ENCODE measurements at places on chromosomes 16 and 17.
A peak's percentile ranks its signal among the peaks of the same experiment; 100 is the strongest.

DNA sequence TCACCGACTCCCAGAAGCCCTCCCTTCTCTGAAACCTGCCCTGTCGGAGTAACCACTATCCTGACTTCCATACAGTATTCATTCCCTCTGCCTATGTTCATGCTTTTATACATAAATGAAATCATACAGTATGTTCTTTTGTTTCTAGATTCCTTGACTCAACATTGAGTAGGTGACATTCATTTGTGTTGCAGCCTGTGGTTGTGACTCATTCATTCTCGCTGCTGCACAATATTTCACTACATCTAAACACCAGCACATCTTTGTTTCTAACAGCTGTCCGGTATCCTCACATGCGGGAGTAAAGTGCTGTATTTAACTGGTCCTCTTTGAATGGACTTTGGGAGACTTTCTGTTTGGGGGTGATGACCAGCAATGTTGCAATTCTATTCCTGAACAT is 135.0 kb upstream of the FOXF1 start:
- no peak for DNase-seq

GRCh38 chr16:27703545-27703944 is 153.6 kb downstream of the KATNIP start:
- DNase-seq, result no peak

GRCh38 chr16:77723108-77723514 is 797 bp downstream of the NUDT7 start:
- no peak for DNase-seq

GRCh38 chr16:88382491-88383400 is at the start of gene ZNF469:
Gene ZNF469, plus strand, starts transcription at chr16:88382959. Its CDS starts 44,512 bp downstream, at chr16:88427471.
- DNase-seq, result peak; percentile 47

- no peak for DNase-seq
Measured at GRCh38 chr17:34291721-34292348, 6.3 kb downstream of the CCL11 start.

DNA sequence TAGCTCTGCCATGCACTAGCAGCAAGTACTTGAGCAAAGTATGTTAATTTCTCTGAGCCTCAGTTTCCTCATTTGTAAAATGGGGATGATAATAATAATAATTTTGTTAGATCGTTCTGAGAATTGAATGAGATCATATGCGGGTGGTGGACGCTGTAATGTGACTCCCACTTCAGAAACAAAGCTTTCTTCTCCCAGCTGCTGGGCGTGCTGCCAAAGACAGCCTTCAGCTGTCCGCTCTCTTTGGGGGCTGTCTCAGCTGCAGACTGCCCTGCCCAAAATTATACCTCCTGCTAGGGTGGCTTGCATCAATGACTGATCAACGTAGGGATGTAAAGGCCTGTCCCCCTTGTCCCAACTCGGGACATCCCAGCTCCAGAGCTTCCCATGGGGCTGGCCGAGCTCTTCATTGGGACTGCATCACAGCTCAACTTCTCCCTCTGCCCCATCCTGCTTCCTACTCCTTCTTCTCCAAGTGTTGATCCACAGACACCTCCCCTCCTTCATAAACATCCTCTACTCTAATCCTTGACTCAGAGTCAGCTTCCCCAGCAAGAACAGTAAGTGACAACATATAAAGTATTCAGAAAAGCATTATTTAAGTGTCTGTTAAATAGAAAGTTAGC is 30.7 kb upstream of the CDH5 start:
- DNase-seq, result no peak

GRCh38 chr17:78528541-78528940 is 48.7 kb downstream of the DNAH17 start:
- peak; percentile 22 for DNase-seq

- DNase-seq, result no peak
Measured at GRCh38 chr16:55083052-55083451, 152.4 kb downstream of the IRX5 start.

GRCh38 chr17:80992077-80992947 is 671 bp downstream of the CHMP6 start:
- DNase-seq, result peak; percentile 62

- DNase-seq, result no peak
Measured at GRCh38 chr17:30086896-30087295, 29.7 kb upstream of the NSRP1 start.

DNA sequence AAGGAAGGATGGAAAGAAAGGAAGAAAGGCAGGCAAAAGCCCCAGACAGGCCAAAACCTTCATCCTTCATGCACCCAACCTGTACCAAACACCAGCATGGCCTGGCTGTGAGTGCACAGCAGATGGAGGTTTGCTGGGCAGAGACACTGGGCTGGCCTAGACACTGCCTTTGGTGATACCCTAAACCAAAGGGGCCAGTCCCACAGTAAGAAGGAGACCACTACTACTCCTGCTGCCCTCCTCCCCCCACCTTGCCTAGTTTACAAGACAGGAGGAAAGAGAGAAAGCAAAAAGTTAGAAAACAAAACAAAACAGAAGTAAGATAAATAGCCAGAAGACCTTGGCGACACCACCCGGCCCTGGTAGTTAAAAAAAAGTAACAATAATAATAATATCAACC is 19.1 kb downstream of the QPRT start:
- no peak for DNase-seq

DNA sequence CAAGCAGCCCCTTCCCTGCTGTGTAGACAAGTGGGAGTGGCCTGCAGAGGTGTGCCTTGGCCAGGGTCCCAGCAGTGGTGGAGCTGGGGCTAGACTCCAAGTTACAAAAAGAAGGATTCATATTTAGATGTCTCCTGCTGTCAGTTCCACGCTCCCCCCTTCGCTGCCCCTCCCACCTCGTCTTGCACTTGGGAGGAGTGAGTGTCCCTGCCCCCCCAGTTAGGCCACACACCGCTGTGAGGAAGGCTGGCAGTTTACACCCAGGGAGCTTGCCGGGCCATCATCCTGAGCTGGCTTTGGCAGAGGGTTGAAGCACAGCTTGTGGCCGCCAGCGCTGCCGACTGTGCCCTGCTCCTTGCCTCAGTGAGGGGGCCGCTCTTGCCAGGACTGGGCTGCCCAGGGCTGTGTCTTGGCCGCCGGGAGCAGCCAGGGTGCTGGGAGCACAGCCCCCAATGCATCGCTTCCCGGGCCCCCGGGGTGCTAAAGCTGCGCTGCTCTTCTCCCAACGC is 44.3 kb downstream of the ELAC2 start:
- no peak for DNase-seq

GRCh38 chr16:84181144-84181915 is 5.5 kb downstream of the TAF1C start:
- DNase-seq, result no peak

- DNase-seq, result no peak
Measured at GRCh38 chr17:30517786-30518185, 40.6 kb downstream of the GOSR1 start.

- no peak for DNase-seq
Measured at GRCh38 chr16:77925531-77925930, 96.8 kb upstream of the CLEC3A start.

- DNase-seq, result peak; percentile 98
Measured at GRCh38 chr17:27959382-27959709, 66.2 kb upstream of the LYRM9 start.

GRCh38 chr17:63698886-63699637 is 863 bp downstream of the LIMD2 start:
- DNase-seq, result peak; percentile 76

- no peak for DNase-seq
Measured at GRCh38 chr17:59287452-59287851, 44.0 kb upstream of the YPEL2 start.

DNA sequence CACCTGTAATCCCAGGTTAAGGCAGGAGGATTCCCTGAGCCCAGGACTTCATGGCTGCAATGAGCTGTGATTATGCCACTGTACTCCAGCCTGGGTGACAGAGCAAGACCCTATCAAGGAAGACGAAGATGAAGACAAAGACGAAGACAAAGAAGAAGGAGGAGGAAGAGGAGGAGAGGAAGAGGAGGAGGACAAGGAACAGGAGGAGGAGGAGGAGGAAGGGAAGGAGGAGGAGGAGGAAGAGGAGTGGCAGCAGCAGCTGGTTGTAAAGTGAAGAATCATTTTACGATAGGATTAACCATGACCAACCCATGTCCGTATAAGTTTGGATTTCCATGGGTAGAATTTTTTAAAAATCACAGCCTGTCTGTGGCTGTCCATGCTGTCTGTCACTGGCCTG is 316.8 kb upstream of the TNRC6C start:
- DNase-seq, result no peak

DNA sequence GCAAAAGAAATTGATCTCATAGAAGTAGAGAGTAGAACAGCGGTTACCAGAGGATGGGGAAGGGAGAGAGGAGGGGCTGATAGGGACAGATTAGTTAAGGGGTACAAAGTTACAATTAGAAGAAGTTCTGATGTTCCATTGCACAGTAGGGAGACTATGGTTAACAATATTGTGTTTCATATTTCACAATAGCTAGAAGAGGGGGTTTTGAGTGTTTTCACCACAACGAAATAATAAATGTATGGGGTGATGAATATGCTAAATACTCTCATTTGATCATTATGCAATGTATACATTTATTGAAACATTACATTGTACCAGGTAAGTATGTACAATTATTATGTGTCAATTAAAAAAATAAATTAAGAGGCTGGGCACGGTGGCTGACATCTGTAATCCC is 291.2 kb upstream of the KCNJ16 start:
- no peak for DNase-seq

- peak; percentile 22 for DNase-seq
Measured at GRCh38 chr17:7579001-7579833, at the start of gene CD68. Gene CD68, plus strand, starts transcription at chr17:7579638. Its CDS starts 40 bp downstream, at chr17:7579678.

- no peak for DNase-seq
Measured at GRCh38 chr16:59593194-59593661, 859.1 kb upstream of the GOT2 start.

DNA sequence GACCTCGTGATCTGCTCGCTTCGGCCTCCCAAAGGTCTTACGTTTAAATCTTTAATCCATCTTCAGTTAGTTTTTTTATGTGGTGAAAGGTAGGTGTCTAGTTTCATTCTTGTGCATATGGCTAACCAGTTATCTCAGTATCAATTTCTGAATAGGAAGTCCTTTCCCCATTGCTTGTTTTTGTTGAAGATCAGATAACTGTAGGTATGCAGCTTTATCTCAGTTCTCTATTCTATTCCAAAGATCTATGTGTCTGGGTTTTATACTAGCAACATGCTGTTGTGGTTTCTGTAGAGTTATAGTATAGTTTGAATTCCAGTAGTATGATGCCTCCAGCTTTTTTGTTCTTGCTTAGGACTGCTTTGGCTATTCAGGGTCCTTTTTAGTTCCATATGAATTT is 65.2 kb downstream of the TNFRSF13B start:
- no peak for DNase-seq

DNA sequence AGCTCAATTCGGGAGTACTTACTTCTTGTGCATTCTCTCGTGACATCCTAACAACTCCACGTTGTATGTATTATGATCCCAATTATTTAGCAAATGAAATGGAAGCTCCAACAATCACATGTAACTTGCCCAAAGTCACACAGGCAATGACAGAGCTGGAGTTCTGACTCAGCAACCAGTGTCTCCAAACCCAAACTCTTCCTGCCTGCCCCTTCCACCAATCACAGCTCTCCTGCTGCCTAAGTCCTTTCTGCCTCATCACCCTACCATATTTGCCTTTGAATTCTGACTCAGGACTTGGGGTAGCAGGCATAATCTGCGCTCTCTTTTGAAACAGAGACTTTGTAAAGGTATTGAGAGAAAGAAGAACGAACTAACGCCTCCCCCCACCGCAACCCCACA is 245.2 kb upstream of the MAF start:
- no peak for DNase-seq

GRCh38 chr17:28527859-28528258 is 21.7 kb downstream of the FOXN1 start:
- DNase-seq, result no peak

DNA sequence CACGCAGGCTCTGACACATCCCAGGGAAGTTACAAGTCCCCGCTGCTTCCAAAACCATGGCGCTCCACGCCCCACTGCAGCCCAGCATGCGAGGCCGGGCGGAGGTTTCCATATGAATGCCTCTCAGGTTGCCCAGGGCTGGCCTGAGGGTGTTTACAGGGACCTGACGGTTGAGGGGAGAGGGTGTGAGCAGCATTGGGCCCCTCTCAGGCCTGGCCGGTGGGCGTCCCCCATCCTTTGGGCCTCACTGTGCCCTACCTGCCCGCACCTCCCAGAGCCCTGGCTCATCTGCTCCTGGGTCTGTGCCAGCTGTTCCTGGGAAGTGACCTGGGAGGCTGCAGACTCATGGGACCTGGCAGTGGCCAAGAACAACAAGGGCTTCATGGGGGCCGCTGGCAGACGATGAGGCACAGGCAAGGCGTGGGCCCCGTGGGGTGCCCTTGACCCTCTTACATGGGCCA is 173.5 kb downstream of the C16orf95 start:
- no peak for DNase-seq

DNA sequence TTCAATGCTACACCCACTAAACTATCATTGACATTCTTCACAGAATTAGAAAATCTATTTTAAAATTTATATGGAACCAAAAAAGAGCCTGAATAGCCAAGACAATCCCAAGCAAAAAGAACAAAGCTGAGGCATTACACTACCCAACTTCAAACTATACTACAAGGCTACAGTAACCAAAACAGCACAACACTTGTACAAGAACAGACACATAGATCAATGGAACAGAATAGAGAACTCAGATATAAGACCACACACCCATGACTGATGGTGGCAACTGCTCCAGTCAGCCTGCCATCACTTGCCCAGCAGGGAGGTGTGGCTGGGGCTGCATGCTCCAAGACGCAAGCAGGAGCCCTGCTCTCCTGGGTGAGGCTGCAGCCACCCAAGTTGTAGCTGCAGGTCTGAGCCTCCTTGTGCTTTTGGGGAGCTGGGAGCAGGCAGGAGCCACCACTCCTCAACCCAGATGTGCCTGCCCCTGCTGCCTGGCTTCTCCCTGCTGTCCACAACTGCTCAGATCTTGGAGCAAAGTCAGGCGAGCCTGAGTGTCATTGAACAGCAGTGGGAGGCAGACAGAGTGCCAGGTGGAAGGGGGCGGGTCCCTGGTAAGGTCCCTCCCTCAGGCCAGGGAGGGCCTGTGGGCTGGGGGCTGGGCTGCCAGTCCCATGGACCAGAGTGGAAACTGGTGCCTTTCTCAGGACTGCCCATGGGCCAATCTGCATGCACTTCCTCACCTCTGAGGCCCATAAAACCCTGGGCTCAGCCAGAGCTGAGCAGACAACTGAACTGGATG is 24.7 kb downstream of the SSH2 start:
- DNase-seq, result no peak

- no peak for DNase-seq
Measured at GRCh38 chr17:77177002-77177741, 36.4 kb downstream of the SEC14L1 start.

DNA sequence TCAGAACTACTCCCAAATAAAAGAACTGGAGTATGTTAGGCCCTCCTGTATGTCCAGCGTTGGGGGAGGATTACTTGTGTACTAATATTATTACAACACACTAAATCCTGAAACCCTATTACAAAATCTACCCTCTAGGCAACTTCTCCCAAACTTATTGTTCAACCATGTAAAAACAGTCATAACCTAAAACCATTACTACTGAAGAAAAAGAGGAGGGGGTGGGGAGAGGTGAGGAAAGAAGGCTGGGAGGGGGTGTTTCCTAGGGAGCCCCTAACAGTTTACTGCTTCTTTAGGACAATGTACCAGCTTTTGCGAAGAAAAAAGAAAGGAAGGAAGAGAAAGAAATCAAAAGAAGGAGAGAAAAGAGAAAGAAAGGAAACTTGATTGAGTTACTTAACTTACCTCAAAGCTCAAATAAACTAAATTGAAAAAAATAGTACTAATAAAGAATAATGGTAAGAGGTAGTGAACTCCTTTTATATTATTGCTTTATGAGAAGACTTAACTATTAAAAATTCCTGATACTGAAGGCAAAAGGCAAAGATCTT is 2.3 kb downstream of the SALL1 start:
- DNase-seq, result no peak
